ENCODE measurements at places on chromosomes 2 and 18. TPM values are rescaled to one million over a fixed set of nuclear protein-coding genes. Genes with fewer than 3 reads are reported as not detected.

DNA sequence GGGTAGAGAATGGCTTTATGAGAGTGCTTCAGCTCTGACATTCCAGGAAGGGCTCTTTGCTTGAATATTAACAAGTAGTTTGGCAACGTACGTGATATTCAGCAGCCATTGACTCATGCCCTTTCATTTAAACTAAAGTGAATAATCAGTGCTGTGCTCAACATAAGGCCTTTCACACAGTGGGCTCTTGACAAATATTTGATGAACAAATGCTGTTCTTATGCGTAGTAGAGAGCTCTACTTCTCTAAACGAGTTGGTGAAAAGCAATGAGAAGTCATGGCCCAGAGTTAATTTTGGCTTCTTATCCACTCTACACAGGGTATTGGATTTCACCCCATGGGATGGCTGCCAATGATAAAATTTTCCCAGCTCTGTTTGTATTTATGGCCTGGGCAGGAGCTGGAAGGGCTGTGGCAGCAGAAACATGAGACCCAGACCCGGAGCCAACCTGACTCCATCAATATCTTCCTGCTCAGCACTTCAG is 338.9 kb downstream of the CCDC85A start:
- H3K27me3 ChIP-seq: no peaks in the 10 kb centered on the region
- no peak for DNase-seq
- no peak overlapping the region for H3K4me3 ChIP-seq

DNA sequence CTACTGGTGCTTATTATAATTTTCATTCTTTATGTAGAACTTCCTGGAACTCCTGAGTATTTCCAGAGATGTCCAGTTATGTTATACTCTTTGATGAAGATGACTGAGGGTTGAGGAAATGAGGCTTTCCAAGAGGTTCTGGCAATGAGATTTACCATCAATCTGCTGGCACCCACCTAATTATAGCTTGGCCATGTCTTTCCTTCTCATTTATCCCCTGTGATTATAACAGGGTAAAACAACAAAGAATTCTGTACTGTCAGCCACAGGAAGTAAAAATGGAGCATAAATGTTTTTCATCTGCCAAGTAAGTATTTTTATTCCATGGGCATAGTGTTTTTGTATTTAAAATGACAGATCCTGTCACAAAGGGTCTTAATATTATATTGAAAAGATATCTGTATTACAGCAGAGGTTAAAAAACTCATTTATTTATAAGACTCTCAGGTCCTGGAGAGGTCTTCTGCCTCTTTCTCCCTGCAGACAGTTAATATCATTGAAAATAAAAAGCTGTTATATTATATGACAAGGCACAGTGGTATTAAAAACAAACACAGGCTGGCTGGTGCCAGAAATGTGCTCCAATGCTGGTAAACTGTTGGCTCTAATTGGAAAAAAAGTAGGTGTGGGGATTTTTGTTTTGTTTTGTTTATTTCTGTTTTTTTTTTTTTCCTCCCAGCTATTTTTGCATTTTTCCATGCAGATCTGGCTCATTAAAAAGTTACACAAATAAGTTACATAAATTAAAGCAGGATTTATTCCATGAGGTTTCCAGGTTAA is 1764.1 kb upstream of the CELF4 start:
- no peak overlapping the region for H3K27ac ChIP-seq
- H3K4me1 ChIP-seq: no peaks in the 10 kb centered on the region
- no peaks in the 10 kb centered on the region for H3K27me3 ChIP-seq
- no peaks in the 10 kb centered on the region for H3K36me3 ChIP-seq
- H3K4me3 ChIP-seq: no peak overlapping the region

DNA sequence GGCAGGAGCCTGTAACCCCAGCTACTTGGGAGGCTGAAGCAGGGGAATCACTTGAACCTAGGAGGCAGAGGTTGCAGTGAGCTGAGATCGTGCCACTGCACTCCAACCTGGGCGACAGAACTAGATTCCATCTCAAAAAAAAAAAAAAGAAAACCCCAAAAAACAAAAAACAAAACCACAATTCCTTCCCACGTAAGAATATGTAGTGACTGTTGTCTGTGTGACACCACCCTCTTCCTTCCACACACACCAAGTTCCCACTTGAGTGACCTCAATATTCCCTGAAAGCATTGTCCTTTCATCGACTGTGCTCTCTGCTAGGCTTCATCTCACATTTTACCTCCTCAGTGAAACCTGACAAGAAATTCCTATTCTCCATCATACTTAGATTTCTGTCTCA is 8.8 kb upstream of the THADA start:
- no peak overlapping the region for H3K27ac ChIP-seq
- no peaks in the 10 kb centered on the region for H3K36me3 ChIP-seq
- H3K4me1 ChIP-seq: no peaks in the 10 kb centered on the region
- no peaks in the 10 kb centered on the region for H3K27me3 ChIP-seq
- DNase-seq: no peak

DNA sequence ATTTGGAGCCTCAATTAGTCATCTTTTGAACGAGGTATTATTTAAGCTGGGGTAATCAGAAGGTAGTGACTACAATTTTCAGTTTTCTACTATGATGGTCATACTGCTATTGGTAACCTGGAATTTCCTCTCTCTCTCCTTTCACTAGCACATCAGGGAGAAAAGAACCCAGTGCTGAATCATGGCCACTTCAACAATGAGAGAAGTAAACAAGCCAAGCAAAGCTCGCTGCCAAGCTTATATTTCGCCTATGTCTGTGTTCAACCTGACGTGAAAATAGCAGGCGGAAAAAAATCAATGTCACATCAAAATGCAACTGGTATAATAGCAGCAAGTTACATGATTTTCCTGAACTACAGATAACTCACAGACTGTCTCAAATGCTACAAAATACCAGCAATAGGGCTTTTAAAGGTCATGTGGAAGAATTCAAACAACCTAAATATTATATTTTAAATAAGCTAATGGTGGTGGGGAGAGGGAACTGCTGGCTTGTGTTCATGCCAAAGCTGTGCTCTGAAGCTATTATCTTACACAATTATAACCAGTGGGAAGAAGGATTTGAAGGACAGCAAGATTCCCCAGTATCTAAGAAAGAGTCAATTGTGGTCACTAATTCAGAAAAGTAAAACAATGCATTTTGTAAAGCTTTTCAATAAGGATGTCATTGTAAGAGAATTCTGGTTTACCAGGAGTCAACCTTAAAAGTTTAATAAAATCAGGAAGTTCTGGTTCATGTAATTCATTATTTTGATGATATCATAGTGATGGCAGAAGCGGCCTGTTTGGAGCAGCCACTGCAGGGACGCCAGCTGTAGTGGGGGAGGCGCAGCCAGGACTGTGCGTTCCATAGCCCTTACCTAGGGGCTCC is 38.0 kb downstream of the RNF152 start:
- no peaks in the 10 kb centered on the region for H3K4me1 ChIP-seq
- no peak for DNase-seq
- no peaks in the 10 kb centered on the region for H3K27me3 ChIP-seq
- no peak overlapping the region for H3K27ac ChIP-seq

GRCh38 chr2:147636238-147636882 is 208.5 kb upstream of the ACVR2A start:
- peak overlapping the region; percentile 50 for H3K27ac ChIP-seq

- H3K27ac ChIP-seq: no peak overlapping the region
- H3K4me1 ChIP-seq: no peaks in the 10 kb centered on the region
- DNase-seq: no peak
- no peak overlapping the region for H3K4me3 ChIP-seq
Measured at GRCh38 chr18:74139888-74140287, 7.7 kb downstream of the FBXO15 start.

- peaks cover 6% of the 10 kb centered on the region for H3K36me3 ChIP-seq
- H3K27me3 ChIP-seq: no peaks in the 10 kb centered on the region
- peaks cover 16% of the 10 kb centered on the region for H3K4me1 ChIP-seq
- DNase-seq: no peak
- no peak overlapping the region for H3K27ac ChIP-seq
- no peak overlapping the region for H3K4me3 ChIP-seq
Measured at GRCh38 chr2:70145851-70146739, 44.7 kb downstream of the C2orf42 start.

- no peak overlapping the region for H3K27ac ChIP-seq
- no peaks in the 10 kb centered on the region for H3K4me1 ChIP-seq
- H3K36me3 ChIP-seq: no peaks in the 10 kb centered on the region
- DNase-seq: no peak
Measured at GRCh38 chr2:168730344-168730743, 72.1 kb upstream of the NOSTRIN start.

The NPHP1 gene
- polyA plus RNA-seq: 1.2 TPM

The ACMSD gene
- not detected for polyA plus RNA-seq

DNA sequence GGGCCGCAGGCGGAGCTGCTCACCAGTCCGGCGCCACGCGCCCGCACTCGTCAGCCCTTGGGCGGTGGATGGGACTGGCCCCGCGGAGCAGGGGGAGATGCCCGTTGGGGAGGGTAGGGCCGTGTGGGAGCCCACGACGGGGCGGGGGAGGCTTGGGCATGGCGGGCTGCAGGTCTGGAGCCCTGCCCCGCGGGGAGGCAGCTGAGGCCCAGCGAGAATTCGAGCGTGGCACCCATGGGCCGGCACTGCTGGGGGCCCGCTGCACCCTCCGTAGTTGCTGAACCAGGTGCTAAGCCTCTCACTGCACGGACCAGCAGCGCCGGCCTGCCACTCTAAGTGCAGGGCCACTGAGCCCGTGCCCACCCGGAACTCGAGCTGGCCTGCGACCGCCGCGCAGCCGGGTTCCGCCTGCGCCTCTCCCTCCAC is 182.4 kb upstream of the ERBB4 start:
- H3K27me3 ChIP-seq: no peaks in the 10 kb centered on the region
- H3K36me3 ChIP-seq: no peaks in the 10 kb centered on the region
- no peak overlapping the region for H3K27ac ChIP-seq
- H3K4me1 ChIP-seq: no peaks in the 10 kb centered on the region
- no peak overlapping the region for H3K4me3 ChIP-seq

DNA sequence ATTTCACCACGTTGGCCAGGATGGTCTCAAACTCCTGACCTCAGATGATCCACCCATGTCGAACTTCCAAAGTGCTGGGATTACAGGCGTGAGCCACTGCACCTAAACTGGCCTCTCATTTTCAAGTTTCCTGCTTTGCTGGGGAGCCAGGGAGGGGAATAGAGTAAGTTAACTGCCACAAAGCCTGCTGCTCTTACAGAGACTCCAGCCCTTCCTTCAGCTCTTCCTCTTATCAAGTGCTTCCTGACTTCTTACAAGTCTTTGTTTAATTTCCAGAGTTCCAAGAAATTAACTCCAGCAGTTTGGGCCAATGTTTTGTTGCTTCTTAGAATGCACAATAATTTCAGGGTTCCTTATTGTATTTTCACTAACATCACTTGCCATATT is 24.3 kb upstream of the UBE2F start:
- H3K27me3 ChIP-seq: no peaks in the 10 kb centered on the region
- H3K36me3 ChIP-seq: no peaks in the 10 kb centered on the region
- no peaks in the 10 kb centered on the region for H3K4me1 ChIP-seq
- no peak for DNase-seq

GRCh38 chr2:56531668-56532420 is 348.1 kb downstream of the CCDC85A start:
- no peaks in the 10 kb centered on the region for H3K27me3 ChIP-seq
- H3K4me1 ChIP-seq: no peaks in the 10 kb centered on the region
- no peak for DNase-seq
- H3K27ac ChIP-seq: no peak overlapping the region

The SEPTIN10 gene
- 58.3 TPM for polyA plus RNA-seq

- no peak for DNase-seq
- H3K27me3 ChIP-seq: no peaks in the 10 kb centered on the region
- H3K4me3 ChIP-seq: no peak overlapping the region
- no peaks in the 10 kb centered on the region for H3K4me1 ChIP-seq
- H3K36me3 ChIP-seq: peaks cover 4% of the 10 kb centered on the region
Measured at GRCh38 chr2:27901234-27901633, 10.7 kb downstream of the BABAM2 start.

DNA sequence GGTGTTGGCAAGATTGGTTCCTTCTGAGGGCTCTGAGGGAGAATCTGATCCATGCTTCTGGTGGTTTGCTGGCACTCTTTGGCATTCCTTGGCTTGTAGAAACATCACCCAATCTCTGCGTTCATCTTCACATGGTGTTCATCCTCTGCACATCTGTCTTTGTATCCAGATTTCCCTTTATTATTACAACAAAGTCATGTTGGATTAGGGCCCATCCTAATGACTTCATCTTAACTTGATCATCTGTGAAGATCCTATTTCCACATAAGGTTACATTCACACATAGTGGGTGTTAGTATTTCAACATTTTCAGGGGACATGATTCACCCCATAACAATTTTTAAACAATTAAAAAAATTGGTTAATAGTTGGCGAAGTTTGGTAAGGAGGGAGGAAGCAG is 177.4 kb upstream of the CWC22 start:
- H3K27me3 ChIP-seq: no peaks in the 10 kb centered on the region
- no peaks in the 10 kb centered on the region for H3K4me1 ChIP-seq
- no peak overlapping the region for H3K27ac ChIP-seq
- H3K36me3 ChIP-seq: no peaks in the 10 kb centered on the region
- DNase-seq: no peak
- no peak overlapping the region for H3K4me3 ChIP-seq

The RGPD4 gene
- polyA plus RNA-seq: not detected

GRCh38 chr2:130834931-130835765 is 1.6 kb upstream of the ARHGEF4 start:
- H3K4me1 ChIP-seq: peaks cover 10% of the 10 kb centered on the region
- no peaks in the 10 kb centered on the region for H3K36me3 ChIP-seq
- no peak for DNase-seq
- H3K4me3 ChIP-seq: no peak overlapping the region

The ACVR1C gene
- polyA plus RNA-seq: 2.4 TPM

DNA sequence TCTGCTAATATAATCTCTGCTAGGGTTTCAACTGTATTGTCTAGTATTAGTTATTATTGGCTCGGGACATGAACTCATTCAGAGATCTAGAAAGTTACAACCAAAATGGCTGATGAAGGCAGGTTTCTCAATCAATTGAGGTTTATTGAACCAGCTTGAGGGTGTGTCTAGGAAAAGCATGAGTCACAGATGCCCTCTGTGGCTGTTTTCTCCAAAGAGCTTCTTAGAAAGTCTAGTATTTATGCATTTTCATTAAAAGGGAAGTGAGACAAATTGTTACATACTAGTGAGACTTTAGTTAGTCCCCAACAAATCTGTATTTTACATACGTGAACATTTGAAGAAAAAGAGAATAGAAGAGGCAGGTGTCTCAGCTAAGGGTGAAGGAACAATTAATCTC is 23.0 kb upstream of the RTTN start:
- no peaks in the 10 kb centered on the region for H3K36me3 ChIP-seq
- H3K27ac ChIP-seq: no peak overlapping the region
- no peaks in the 10 kb centered on the region for H3K4me1 ChIP-seq
- DNase-seq: no peak

- peak overlapping the region; percentile 90 for H3K27ac ChIP-seq
- no peaks in the 10 kb centered on the region for H3K36me3 ChIP-seq
- no peak overlapping the region for H3K4me3 ChIP-seq
- peaks cover 3% of the 10 kb centered on the region for H3K4me1 ChIP-seq
- peak; percentile 97 for DNase-seq
- no peaks in the 10 kb centered on the region for H3K27me3 ChIP-seq
Measured at GRCh38 chr18:44803019-44803650, 122.4 kb downstream of the SETBP1 start.

DNA sequence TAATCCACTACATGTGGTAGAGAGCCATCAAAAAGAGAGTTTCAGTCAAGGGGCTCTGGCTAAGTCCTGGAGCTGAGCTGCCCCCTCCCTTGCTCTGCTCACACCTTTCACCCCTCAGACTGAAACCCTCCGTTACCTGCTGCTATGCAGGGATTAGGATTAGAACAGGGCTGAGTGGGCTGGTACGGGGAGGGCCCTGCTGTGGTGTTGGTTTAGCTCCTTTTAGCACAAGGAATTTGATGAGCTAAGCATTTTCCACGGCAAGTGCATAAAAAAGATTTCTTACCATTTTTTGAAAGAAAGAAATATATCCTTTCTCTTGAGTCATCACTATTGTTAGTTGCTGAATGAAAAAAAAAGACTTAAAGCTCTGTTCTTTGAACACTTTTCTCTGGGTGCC is 46.3 kb downstream of the TCF7L1 start:
- H3K36me3 ChIP-seq: no peaks in the 10 kb centered on the region
- DNase-seq: no peak
- peaks cover 26% of the 10 kb centered on the region for H3K4me1 ChIP-seq
